HAP-1 (cell line): ENCODE measurements at places on chromosomes 1 and 21.

DNA sequence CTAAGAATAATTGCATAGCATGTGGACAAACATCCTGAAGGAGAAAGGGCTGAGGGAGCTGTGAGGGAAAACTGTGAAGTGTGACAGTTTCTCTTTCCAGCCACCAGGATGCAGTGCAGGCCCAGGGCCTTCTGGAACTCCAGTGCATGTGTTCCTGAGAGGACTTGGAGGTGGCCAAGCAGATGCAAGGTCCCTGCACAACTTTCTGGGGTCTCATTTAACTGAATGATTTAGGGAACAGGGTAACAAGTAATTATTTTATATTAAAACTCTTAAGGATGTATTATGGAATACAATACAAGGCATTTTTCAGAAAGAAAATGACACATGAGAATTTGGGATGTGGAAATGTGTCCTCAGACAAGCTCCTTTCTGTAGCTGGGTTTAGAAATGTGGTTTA is 61.2 kb upstream of the MCOLN3 start:
- DNase-seq: peak; percentile 67

GRCh38 chr1:98113811-98114210 is 193.0 kb upstream of the DPYD start:
- no peak for DNase-seq

GRCh38 chr21:33578214-33578613 is 10.3 kb downstream of the DONSON start:
- DNase-seq: no peak

- DNase-seq: peak; percentile 58
Measured at GRCh38 chr1:2414297-2414958, 2.1 kb upstream of the PEX10 start.

DNA sequence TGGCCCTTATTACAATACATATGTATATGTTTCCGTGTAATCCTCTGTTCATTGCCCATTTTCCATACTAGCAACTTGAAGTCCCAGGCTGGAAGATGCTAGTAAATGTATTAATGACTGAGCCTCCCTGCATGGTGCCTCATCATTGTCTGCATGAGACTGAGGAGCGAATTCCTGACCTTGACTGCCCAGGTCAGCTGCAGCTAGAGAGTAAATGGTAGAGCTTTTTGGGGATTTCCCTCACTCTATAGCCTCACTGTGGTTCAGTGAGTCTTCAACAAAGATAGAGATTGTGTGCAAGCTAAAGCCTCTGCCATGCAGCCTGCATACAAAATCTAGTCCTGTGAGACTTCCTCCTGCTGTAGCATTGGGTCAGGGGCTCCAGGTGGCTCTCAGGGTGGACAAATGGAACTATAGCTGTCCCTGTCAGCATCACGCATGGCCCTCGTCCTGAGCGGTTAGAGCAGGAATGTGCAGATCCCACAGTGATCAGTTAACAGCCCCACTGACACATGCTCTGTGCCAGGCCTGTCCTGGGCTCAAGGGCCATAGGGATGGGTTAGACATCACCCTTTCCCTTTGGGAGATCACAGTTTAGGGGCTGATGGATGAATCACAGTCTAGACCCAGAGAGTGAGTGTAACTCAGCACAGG is 741.7 kb downstream of the MATN1 start:
- DNase-seq: no peak

DNA sequence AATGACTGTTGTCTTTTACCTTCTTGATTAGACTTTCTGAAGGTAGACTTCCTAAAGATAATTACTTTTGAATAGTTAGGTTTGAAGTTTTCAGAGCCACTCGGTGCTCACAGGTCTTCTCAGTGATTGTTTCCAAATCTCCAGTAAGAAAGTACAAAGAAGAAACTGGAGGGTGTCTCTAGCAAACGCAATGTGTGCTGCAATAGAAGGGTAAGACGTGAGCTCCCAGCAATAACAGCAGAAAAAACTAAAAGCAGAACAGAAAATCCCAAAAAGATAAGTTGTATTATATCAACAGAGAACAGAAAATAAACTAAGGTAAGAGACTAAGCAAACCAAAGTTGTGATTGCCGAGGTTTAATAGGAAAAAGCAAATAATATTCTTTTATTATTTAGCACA is 1.8 kb downstream of the CTTNBP2NL start:
- no peak for DNase-seq

DNA sequence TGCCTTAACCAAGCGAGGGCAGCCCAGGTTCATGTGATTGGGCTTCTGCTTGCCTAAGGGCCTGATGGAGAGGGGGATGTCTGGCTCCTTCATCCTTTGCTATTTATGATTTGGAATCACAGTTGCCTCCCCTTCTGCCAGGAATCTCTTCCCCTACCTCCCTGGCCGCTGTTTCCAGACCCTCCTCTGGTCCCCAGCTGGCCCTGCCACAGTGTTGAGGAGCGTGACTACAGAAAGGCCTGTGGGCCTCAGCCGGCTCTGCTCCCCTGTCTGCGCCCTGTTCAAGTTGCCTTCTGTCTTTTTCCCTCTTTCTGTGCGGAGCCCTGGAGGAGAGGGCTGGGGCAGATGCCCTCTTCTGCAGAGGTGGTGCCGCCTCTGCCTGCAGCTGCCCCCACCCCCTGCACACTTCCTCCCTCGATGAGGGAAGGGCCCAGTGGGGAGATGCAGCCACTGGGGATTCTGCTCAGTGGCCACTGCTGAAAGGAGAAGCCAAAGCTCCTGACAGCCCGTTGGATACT is 6.5 kb downstream of the KIAA1614 start:
- no peak for DNase-seq

- no peak for DNase-seq
Measured at GRCh38 chr1:31010086-31010989, 55.2 kb downstream of the PUM1 start.

DNA sequence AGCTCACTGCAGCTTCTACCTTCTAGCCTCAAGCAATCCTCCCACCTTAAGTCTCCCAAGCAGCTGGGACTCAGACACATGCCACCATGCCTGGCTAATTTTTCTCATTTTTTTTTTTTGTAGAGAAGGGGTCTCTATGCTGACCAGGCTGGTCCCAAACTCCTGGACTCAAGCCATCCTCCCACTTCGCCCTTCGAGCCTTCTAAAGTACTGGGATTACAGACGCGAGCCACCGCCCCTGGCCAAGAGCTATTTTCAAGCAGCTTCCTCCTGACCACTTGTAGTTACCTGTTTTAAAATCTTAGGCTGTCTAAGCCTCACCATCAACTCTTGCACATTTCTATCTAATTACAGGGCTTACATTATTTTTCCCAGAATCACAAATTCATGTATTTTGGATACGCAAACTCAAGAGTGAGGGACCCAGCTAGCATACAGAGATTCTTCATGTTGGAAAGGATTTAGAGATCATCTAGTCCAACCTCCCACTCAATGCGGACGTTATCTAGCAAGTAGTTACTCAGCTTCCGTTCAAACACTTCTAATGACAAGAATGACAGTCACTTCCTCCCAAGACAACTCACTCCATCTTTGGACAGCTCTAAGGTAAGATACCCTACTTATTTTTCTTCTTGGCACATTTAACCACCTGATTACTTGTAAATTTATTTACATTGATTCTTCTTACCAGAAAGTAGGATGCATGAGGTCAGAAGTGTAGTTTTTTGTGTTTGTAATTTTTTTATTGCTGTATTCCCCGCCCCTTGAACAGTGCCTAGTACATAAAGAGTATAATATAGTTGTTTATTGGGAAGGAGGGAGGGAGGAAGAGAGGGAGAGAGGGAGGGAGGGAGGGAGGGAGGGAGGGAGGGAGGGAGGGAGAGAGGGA is 65.4 kb downstream of the LUZP1 start:
- DNase-seq: no peak

GRCh38 chr1:167412072-167412471 is 106.3 kb downstream of the CD247 start:
- DNase-seq: no peak

- DNase-seq: no peak
Measured at GRCh38 chr1:110734133-110734680, 59.5 kb upstream of the KCNA3 start.

DNA sequence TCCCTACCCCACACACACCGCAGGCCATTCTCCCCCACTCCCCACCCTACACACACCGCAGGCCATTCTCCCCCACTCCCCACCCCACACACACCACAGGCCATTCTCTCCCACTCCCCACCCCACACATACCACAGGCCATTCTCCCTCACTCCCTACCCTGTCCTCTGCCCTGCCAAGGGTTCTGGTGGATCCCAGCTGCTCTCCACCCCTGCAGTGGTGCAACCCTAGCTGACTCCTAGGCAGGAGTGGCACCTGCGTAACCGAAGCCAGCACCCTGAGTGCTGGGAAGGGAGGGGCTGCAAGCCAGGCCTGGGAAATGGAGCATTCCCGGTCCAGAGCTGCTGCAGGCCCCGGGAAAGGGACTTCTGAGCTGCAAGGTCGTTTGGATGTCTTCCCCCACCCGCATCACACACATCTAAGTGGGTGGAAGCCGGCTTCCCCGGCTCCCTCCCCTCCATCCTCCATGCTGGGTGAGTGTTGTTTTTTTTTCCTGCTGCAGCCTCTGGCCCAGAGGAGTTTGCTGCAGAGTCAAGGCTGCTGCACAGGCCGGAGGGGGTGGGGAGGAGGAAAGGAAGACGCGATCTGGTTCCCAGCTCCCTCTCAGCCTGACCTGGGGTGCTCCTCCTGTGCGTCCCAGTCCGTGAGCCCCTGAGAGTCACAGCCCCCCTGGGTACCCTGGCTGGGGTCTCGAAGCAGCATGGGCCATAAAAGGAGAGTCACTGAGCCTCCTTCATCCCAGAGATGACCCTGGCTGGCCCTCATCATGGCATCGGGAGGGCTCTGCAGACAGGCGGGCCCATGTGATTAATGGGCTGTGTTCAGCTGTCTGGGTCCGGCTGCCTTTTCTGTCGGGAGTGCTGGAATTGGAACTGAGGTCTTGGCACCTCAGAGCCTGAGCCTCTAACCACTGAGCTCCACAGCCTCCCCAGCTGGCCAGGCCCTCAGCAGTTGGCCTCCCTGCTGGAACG is 16.1 kb downstream of the H6PD start:
- DNase-seq: no peak

GRCh38 chr21:43986544-43987451 is 25.3 kb upstream of the TRAPPC10 start:
- DNase-seq: no peak
